ENCODE measurements at places on chromosomes 4 and X.

- DNase-seq: no peak
These were observed 730.7 kb upstream of the SLIT2 start for GRCh38 chr4:19520939-19521520.

- peak; percentile 34 for DNase-seq
These were observed 24.5 kb upstream of the CPLX1 start for GRCh38 chr4:850323-850945.

- no peak for DNase-seq
These were observed 137.4 kb downstream of the DKK2 start for GRCh38 chr4:106898621-106899230.

DNA sequence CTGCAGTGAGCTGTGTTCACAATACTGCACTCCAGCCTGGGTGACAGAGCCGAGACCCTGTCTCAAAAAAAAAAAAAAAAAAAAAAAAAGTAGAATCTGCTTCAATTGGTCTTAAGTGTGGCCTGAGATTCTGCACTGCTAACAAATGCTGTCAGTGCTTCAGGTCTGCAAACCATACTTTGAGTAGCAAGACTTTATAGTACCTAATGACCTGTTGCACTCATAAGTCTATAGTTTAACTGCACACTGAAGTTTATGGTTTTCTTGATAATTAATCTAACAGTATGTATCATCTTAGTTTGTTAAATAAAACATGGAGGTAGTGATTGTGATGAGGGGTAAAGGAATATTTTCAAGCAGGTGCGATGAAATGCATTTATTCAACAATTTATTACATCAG is 135.6 kb downstream of the STAG2 start:
- DNase-seq: no peak

All from lower lobe of right lung (tissue), 2 donors.